ENCODE measurements at places on chromosomes 1 and 21. TPM values are rescaled to one million over a fixed set of nuclear protein-coding genes. Genes with fewer than 3 reads are reported as not detected.

DNA sequence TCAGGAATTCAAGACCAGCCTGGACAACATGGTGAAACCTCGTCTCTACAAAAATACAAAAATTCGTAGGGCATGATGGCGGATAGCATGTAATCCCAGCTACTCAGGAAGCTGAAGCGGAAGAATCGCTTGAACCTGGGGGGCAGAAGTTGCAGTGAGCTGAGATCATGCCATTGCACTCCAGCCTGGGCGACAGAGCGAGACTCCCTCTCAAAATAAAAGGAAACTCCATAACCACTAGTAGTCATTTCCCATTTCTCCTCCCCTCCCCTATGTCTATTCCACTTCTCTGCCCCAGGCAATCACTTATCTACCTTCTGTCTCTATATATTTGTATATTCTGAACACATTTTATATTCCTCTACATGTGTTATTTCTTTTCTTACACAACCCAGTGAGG, 4.0 kb upstream of the CEP350 start:
- DNase-seq = no peak

DNA sequence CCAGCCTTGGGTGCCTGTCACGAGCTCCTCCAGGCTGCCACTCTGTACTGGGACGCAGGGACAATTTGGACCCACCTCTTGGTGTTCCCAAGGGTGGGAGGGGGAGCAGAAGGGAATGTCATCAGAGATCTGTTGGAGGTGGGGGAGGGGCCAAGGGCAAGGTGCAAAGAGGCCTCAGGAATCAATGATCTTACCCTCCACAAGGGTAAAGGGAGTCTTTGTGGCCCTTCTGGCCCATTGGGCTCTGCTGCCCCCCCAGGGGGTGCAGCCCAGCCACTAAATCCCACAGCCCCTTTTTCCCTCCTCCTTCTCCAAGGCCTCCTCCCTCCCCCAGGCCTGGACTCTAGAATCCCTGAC, 8.5 kb downstream of the TTC39A start:
- DNase-seq = no peak

GRCh38 chr1:234554698-234555311, 55.2 kb downstream of the IRF2BP2 start:
- peak; percentile 74 for DNase-seq

- DNase-seq = no peak
Observed at GRCh38 chr21:46286648-46287002, 483 bp downstream of the YBEY start.

DNA sequence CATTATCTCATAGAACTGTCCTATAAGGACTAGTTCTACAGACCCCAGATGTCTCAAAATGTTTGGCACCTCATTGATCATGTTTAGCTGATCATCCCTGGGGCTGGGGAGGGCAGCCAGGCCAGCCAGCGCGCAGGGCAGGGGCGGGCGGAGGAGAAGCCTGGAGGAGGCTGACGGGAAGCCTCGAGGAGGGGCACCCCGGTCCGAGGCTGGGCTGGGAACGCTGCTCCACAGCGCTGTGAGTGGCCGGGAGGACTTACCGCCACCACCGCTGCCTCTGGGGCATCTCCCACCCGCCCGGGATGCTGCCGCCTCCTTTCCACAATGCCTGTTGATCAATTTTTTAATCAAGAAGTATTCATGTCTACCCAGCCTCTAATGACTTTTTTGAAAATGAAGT, 159.5 kb upstream of the GREM2 start:
- no peak for DNase-seq

DNA sequence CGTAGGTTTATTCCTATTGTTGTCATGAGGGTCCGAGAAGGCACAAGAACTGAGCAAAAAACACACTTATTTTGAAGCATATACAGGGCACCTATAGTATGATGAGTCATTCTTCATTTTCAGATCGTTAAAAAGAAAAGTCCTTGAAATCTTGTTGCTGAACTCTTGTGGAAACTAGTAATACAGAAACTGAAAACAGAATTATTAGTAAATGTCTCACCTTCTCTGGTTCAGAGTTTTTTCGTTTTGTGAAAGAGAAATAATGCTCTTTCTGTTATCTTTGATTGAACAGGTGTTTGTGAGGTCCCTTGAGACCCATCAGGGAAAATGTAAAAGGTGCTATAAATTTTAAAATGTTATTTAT, 102.0 kb upstream of the COA6 start:
- DNase-seq = no peak

DNA sequence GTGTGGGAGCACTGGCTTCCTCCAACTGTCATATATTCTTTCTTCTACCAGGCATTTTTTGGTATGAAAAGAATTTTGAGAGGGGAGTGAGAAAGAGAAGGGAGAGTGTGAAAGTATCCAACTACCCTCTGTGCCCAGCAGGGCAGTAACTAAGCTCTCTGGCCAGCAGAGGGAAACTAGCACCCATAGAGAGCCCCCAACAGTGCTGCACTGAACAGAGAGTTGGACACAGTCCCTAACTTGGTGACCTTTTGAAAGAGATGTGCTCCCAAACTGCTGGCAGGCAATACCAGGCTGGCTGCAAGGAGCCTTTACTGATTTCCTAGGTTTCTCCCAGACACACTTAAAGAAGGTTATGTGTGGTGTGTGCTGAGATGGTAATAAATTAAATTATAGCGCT, 118.8 kb upstream of the PBX1 start:
- DNase-seq = peak; percentile 80

DNA sequence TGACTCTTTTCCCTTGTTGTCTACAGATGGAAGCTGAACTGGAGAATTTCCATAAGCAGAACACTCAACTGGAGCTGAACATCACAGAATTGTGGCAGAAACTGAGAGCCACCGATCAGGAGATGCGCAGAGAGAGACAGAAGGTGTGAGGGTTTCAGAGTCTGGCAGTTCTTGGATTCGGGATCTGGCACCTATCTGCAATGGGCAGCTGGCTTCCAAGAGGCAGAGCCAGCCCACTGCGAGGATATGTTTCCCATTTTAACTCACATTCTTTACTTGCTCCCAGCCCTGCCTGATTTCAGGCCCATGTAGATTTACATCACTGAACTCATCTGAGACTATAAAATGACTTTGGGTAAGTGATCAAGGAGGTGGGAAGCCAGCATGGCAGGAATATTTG, 37.3 kb upstream of the TMEM125 start:
- no peak for DNase-seq

Gene UBE2U
- total RNA-seq = not detected

Gene OTUD7B
- 26.4 TPM for total RNA-seq

Gene SLAMF9
- 0.74 TPM for total RNA-seq

All from lung (tissue), 17 donors.